ENCODE measurements at places on chromosomes 2 and 18. TPM values are rescaled to one million over a fixed set of nuclear protein-coding genes. Genes with fewer than 3 reads are reported as not detected.

DNA sequence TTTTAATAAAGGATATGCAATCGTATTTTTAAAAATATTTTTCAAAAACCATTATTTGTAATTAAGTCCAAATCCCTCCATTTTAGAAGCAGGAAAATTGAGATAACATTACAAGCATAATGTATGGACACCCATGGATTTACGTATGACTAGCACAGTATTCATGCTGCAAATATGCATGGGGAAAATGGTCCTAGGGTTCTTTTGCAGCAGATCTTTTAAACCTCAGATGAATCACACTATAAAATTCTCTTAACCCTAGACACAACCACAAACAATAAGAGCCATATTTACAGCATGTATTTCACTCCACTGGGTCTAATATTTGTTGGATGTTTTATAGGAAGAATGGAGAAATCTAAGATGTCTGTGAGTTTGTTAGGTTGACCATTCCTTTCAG is 453.4 kb downstream of the TGIF1 start:
- DNase-seq: no peak

DNA sequence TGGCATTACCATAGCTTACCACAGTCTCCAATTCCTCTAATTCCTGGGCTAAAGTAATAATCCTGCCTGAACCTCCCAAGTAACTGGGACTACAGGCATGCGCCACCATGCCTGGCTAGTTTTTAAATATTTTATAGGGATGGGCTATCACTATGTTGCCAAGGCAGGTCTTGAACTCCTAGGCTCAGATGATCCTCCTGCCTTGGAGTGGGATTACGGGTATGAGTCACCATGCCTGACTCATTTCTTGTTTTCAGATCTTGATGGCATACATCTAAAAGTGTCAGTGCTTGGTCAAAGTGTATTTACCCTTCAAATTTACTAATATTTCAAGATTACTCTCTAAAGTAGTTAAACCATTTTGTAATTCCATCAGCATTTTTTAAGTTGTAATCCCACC is 9.4 kb upstream of the SOCS6 start:
- no peak for DNase-seq

DNA sequence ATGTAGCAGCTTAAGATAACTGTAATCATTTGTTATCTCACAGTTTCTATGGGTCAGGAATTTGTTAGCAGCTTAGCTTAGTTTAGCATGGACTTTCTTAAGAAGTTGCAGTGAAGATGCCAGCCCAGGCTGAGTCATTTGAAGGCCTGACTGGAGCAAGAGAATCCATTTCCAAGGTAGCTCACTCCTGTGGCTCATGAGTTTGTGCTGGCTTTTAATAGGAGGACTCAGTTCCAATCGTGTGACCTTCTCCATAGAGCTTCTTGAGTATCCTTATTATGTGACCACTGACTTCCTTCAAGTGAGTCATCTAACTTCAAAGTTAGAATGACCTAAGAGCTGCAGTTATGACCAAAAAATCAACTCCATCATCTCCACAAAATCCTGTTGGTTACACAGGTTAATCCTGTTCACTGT is 1.4 kb downstream of the GPATCH11 start:
- no peak for DNase-seq

DNA sequence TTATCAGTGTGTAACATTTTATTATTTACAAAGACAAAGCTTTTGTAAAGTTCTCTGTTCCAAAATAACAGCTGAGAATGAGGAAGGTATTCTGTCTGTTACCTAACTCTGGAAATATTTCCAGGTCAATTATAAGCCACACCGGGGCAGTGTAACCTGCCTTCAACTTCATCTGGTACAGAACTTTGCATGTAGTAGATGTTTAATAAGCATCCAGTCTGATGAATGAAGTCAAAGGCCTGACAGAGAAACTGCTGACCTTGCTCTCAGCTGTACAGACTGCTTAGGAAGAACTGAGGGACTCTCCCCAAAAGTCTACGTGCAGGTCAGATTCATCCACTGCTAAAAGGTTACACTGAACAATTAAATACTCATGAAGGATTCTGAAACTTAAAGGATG is 43.3 kb downstream of the WDFY1 start:
- DNase-seq: no peak

GRCh38 chr2:48817355-48817754 is 61.8 kb upstream of the LHCGR start:
- no peak for DNase-seq

GRCh38 chr2:3251946-3252345 is 125.7 kb downstream of the EIPR1 start:
- DNase-seq: no peak

GRCh38 chr2:238426568-238427434 is at the start of gene ASB1:
Gene ASB1, plus strand, starts transcription at chr2:238426927. Its CDS starts 144 bp downstream, at chr2:238427071.
- DNase-seq: peak; percentile 98

DNA sequence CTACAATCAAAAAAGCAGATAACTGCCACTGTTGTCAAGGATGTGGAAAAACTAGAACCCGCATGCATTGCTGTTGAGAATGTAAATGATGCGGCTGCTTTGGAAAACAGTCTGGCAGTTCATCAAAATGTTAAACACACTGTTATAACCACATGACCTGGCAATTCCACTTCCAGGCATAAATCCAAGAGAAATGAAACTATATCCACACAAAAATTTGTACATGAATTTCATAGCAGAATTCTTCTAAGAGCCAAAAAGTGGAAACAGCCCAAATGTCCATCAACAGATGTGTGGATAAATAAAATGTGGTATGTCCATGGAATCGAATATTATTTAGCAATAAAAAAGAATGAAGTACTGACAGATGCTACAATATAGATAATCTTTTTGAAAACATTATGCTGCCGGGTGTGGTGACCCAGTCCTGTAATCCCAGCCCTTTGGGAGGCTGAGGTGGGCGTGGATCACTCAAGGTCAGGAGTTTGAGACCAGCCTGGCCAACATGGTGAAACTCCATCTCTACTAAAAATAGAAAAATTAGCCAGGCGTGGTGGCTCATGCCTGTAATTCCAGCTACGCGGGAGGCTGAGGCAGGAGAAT is 32.0 kb downstream of the ERCC3 start:
- DNase-seq: no peak

GRCh38 chr2:119086327-119086726 is 72.2 kb downstream of the C1QL2 start:
- no peak for DNase-seq

- DNase-seq: no peak
Observed at GRCh38 chr2:190327867-190328572, 8.4 kb upstream of the HIBCH start.

DNA sequence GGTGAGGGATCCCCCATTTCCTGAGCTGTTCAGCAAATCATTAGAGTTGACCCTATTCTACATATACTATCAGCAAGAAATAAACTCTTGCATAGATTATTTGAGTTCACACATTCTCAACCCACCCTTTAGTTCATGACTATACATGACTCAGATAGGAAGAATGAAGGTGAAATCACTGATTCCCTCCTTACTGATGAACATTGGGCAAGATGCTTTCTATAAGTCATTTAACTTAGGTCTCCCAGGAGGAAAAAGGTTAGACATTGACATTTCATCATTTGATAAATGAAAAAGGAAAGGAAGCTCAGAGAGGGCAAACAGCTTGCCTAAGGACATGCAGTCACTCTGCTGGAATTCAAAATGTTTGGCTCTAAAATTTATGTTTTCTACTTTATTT is 408.0 kb downstream of the TMEM182 start:
- no peak for DNase-seq

- DNase-seq: no peak
Observed at GRCh38 chr2:63514781-63515180, 73.5 kb downstream of the WDPCP start.

- peak; percentile 82 for DNase-seq
Observed at GRCh38 chr2:231679908-231680284, 28.4 kb upstream of the PTMA start.

Gene EMILIN1
- total RNA-seq: 5.1 TPM

Measured in H7 (cell line).